Stromal cell of bone marrow (primary cell): ENCODE measurements at places on chromosomes 3 and 15.

GRCh38 chr3:107461721-107462120 is 61.0 kb upstream of the BBX start:
- DNase-seq, result no peak

DNA sequence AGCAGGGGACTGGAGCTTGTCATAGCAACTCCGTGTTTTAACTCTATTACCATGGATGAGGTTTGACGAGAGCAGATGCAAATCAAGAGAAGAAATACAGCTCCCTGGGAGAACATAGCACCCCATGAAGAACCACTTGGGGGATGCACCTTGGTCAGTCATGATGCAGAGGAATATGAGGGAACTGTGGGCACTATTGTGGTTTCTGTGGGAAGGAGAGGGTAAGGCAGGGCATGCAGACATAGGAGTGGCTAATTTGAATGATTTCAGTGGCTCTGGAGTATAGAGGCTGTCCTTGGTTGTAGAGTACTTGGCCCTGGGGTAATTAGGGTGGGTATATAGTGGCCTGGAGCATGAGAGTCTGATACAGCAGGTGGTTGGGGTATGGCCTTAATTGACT is 131.9 kb downstream of the EDEM1 start:
- no peak for DNase-seq

DNA sequence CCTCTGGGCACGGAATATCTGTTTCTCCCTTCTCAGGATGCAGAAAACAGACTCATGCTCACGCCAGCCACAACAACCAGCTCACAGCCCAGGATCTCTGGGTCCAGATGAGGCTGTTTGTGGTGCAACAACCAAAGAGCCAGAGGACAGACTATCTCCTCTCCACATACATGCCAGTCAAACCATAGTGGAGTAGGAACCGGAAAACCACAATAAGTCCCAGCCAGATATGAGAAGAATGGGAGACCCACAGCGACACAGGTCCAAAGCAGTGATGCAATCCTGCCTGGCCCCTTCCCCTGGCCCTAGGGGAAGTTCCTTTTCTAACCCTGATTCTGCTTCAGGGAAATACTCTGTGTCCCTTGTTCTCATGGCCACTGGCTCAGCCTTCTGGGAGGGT is 27.6 kb downstream of the MEX3B start:
- no peak for DNase-seq

GRCh38 chr3:191414732-191415131 is 46.2 kb upstream of the PYDC2 start:
- DNase-seq, result no peak

DNA sequence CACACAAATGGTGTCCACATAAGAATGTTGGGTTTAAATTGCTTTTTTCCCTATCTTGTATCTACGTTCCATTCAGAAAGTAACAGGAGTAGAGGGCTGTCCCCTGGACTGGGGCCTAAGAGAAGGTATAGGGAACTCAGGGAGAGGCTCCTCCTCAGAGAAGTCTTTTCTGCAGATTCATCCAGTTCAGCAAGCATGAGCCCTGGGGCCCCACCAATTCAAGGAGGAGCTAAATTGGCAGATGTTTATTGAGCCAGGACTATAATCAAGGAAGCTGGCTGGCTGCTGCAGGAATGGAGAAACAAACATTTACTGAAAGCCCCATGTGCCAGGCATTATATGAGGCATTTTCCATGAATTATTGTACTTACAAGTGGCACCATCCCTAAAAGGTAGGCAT is 22.1 kb upstream of the LARS2 start:
- no peak for DNase-seq

DNA sequence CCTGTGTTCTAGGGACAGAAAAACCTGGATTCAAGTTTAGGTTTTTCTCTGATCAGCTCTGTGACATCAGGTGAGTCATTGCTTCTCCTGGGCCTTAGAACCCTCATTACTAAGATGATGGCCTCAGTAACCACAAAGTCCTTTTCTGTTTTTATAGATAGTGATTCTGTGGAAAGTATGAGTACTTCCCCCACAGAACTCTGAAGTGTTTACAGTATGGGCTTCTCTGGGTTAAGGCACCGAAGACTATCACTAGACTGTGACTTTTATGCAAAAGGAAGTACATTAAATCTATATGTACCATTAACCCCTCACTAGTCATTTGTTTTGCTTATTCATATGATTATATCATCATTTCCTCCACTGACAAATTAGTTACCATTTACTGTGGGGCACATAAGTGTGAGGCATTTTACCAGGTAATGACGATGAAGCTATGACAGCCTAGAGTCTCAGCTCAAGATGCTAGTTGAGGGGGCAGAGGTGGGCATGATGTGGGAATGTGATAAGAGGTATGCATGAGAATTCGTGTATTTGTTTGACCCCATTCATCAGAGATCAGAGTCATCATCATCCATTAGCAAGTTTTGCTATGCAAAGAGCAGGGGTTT is 15.0 kb upstream of the RORA start:
- no peak for DNase-seq

GRCh38 chr15:89656116-89656815 is 999 bp upstream of the KIF7 start:
- DNase-seq, result no peak

GRCh38 chr3:113005611-113006010 is 14.8 kb downstream of the GTPBP8 start:
- no peak for DNase-seq

DNA sequence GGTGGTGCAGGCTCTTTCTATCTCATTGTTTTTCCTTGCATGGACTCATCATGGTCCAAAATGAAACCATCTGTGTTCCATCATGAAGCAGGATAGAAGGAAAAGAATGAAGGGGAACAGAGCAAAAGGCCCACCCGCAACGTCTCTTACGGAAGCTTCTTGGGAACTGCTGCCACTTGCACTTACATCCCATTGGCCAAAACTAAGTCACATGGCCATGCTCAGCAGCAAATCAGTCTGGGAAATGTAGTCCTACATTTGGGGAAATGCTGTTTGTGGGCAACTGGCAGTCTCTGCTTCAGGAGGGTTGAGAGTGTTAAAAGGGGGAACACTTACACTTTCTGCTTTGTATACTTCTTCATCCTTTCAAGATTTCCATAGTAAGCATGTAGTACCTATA is 191.6 kb downstream of the SV2B start:
- DNase-seq, result no peak

DNA sequence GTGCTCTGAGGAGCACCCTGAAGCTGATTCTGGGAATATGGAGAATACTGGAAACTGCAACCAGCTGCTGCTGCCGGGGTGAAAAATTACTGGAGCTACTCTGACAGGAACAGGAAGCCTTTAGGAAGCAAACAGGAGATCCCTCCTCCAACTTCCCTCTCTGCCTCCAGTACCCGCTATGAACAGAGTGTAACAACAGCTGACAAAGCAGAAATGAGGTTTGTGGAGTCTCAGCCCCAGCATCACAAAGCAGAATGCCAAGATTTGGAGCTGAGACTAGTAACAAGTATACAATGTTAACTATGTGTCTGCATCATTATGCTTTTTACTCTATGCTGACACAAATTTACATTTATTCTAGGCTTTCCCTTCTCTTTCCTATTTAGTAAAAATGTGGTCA is 22.7 kb upstream of the PIAS1 start:
- no peak for DNase-seq

DNA sequence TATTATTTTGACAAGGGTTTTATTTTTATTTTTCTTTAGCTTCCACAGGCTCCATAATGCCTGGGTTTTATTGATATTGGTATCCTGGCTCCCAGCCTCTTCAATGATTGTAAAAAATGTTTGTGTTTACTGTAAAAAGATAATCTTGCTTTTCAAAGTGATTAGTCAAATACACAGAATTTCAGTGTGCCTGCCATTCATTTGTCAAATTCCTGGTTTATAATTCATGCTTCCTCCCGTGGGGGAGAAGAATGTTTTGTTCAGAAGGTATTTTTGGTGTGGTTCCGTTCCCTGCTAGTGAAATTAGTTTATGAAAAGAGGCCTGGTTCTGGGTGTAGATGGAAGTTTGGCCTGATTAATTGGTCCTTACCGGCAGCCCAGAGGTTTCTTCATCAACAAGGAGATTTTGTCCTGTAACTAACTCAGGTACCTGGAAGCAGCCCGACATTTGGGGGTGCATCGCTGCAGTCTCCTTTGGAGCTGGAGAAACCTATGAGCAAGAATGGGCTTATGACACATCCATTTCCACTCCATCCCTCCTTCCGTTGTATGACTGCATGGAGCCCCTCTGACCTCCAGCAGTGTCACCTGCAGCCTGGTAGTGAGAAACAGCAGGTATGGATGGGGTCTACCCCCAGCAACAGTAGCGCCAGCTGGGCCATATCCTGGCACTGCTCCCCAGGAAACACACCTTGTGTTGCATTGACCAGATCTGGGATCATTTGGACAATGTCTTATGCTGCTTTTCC is 101.5 kb downstream of the PGPEP1L start:
- no peak for DNase-seq

DNA sequence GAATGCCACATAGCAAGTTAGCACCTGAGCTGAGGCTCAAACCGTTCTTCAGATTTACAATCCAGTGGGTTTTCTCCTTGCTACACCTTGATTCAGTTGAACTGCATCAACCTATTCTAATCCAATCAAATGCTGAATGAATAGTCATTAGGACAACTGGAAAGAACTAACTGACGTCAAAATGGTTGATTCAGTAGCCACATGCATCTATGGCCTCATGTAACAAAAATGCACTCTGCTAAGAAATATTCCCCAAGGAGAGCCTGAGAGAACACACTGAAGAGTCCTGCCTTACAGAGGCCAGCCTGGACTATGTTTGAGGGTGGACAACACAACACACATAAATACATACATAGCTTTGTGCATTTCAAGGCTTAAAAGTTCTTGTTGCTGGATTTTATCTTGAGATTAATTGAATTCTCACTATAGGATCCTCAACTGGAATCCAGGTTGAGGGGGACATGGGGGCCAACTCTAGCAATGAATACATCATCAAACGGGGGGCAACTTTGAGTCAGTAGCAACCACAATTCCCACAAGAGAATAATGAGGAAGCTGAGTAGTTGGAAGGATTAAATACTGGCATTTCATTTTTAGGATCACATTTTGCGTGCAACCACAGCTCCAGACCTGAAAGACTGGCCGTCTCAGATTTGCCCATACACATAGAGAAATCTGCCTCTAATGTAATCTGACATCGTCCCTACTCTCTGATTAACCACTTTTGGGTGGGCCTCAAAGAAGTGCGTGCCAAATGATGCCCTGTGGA is 280.2 kb upstream of the ICE2 start:
- DNase-seq, result peak; percentile 96
